ENCODE measurements at places on chromosomes 3 and 15.

GRCh38 chr15:45105586-45105985 lies 8.4 kb downstream of the DUOX2 start:
- DNase-seq: no peak

- no peak for DNase-seq
Observed at GRCh38 chr15:42503825-42504224, 8.4 kb downstream of the SNAP23 start.

- no peak for DNase-seq
Observed at GRCh38 chr3:159739969-159740368, 248.7 kb upstream of the IL12A start.

GRCh38 chr15:83998486-83998885 lies 237.1 kb upstream of the GOLGA6L4 start:
- DNase-seq: no peak

- peak; percentile 35 for DNase-seq
Observed at GRCh38 chr3:89314454-89315098, 207.2 kb downstream of the EPHA3 start.

- no peak for DNase-seq
Observed at GRCh38 chr3:139024968-139025367, 4.2 kb upstream of the PRR23B start.

DNA sequence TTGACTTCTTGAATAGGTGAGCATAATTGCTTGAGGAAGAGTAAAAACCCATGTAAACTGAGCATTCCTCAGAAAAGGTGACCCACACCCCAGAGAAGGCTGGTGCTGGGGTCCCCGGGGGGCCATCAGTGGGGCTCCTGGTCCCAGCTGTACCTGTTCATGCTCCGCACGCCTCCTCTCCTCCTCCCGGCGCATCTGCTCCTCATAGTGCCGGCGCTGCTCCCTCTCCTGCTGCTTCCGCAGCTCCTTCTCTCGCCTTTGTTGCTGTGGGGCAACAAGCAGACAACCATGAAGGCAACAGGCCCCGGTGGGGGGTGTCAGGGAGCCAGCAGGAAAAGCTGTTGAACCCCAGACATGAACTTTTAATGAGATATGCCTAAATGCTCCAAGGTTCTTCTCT lies 113.7 kb upstream of the SLC2A2 start:
- DNase-seq: no peak

- DNase-seq: no peak
Observed at GRCh38 chr3:31039145-31039544, 144.7 kb upstream of the GADL1 start.

DNA sequence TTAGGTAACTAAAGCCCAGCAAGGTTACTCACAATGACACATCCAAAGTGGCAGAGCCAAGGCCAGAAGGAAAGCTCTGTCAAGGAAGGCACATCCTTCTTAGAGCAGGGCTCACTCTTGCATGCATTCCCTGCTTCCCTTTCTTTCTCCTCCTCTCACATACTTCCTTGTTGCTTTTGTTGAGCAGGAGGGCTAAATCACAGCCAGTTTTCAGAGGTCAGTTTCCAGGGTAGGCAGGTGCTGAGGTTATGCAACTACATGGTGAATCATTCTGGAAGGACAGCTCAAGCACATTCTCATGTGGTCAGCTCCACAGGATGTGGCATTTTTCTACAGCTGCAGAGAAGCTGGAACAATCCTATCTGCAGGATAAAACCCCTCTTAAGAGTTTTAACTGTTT lies 275.6 kb downstream of the ZNF621 start:
- no peak for DNase-seq

DNA sequence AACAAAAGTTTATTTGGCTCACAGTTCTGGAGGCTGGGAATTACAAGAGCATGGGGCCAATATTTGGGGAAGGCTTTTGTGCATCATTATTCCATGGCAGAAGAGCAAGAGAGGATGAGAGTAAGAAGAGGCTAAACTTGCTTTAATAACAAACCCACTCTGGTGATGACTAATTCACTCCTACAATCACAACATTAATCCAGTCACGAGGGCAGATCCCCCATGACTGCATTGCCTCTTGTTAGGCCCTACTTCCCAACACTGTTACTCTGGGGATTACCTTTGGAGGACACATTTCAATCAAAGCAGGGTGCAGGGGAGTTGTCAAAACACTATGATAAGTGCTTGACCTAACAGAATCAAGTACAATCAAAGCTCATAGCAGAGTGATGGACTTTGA lies 181.7 kb downstream of the BBX start:
- DNase-seq: no peak

GRCh38 chr3:28947751-28948150 lies 333.1 kb upstream of the RBMS3 start:
- DNase-seq: no peak

- peak; percentile 74 for DNase-seq
Observed at GRCh38 chr15:96327155-96327741, 3.3 kb upstream of the NR2F2 start.

GRCh38 chr15:52808441-52808840 lies 18.3 kb upstream of the ONECUT1 start:
- DNase-seq: no peak

DNA sequence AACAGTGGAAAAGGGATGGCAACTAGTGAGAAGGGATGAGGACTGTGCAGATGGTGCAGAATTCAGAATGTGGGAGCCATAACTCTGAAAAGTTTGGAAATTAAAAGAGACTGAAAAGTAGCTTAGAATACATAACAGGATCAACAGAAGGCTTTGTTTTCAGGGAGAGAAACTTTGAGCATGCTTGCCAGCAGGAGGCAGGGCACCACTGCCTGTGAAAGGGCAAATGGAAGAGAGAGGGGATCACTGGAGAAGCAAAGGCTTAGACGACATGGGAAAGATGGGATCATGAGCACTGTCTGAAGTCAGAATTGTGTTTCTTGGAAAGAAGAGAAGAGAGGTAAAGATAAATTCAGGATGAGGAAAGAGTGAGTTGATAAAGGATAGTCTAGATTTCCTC lies 99.6 kb downstream of the ABI3BP start:
- DNase-seq: no peak

- no peak for DNase-seq
Observed at GRCh38 chr3:144235489-144235888, 263.9 kb downstream of the DIPK2A start.

DNA sequence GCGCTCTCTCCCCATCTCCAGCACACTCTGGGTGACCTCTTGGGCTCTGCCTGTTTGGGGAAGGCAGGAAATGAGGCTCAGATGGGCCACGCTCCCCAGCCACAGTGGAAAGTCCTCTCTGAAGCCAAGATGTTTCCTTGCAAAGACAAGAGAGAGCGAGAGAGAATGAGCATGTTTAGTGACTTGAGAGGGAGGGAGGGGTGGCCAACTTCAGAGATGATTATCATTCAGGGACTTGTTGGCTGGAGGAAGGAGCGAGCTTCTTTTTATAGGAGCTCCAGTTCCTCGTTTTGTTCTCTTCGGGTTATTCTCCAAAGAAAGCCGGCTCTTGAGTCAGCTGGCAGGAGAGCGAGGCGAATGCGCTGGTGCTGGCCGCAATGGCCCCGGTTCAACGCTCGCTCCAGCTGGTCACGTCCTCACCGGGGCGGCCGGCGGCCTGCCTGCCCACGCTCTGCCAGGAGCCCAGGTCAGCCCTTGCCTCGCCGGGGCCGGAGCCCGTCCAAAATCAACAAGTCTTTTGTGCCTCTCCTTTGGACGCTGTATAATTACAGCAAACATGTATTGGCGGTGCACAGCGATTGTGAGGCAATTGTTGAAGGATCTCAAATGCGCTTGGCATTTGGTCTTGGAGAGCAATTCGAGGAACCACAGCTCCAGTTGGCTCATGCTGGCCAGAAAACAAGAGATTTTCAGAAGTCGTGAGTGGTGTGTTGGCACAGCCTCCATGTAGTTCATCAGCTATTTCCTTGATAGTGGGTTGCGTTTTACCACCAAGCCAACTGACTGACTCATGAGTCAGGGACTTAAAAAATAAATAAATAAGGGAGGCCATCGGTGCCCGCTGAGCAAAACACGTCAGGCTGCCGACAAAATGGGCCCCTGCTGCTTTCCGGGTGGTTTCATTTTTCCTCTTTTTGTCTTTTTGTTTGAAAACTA lies 288.6 kb downstream of the UACA start:
- DNase-seq: peak; percentile 53

- DNase-seq: no peak
Observed at GRCh38 chr15:75069301-75069925, 46.0 kb downstream of the PPCDC start.

GRCh38 chr15:70179309-70179892 lies 81.7 kb upstream of the TLE3 start:
- no peak for DNase-seq

DNA sequence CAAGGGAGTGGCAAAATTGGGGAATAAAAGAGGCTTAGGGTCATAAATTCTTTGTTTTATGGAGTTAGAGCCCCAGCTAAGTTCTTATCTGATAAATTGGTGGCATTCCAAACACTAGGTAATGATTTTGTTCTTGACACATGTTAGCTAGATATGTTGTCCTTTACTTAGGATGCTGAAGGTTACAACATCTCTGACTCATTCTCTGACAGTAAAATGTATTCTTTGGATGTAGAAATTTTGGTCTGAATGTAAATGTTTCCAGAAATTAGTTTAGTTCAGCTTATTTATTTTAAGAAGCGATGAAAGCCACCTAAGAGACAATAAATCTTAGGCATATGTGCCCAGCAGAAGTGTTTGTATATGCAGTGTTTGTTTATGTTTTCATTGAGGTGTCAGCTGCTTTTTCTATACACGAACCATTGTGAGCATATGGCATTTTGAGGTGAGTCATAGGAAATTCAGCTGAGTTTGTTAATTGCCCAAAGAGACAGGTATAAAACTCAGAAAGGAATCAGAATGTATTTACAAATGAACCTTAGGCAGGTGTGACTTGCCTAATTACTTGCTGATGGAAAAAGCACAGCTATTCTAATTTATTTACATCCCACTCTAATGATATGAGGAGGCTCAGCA lies 247.7 kb downstream of the AGBL1 start:
- DNase-seq: no peak

- no peak for DNase-seq
Observed at GRCh38 chr3:173930251-173930650, 532.7 kb downstream of the NLGN1 start.

DNA sequence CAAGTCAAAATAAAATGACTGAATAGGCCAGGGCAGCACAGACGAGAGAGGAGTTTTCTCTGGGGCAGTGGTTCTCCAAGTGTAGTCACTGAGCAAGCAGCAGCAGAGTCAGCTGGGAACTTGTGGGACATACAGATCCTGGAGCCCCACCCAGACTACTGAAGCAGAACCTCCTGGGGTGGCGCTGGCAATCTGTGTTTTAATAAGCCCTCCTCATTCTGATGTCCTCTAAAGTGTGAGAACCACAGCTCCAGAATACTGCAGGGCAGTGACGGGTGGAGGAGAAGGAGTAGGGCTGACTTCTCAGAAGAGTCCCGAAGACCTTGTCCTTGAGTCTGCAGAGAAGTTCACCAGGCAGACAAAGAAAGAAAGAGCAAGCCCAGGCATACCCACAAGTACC lies 251.3 kb upstream of the HES1 start:
- no peak for DNase-seq

GRCh38 chr3:132787616-132788300 lies 65.5 kb upstream of the NPHP3 start:
- no peak for DNase-seq

- DNase-seq: no peak
Observed at GRCh38 chr3:183538486-183538885, 17.0 kb downstream of the KLHL6 start.

- DNase-seq: no peak
Observed at GRCh38 chr3:188546835-188547670, 393.1 kb downstream of the LPP start.

DNA sequence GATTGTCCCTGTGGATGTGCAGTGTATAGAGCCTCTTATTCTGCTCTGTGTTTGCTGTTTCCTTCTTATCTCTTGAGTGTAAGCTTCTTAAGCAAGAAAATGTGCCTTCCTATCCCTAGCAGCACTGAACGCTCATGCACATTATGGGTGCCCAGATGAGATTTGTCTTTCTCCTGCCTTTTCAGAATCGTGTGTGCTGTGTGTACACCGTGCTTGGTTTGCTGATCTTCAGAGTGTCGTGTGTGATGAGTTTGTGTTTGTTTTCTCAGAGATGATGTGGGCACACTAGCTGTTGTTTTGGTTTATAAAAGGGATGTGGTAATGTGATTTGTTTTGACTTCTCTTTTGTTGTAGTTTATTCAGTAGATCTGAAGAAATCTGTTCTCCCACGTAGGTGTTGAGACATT lies 19.7 kb downstream of the GPR171 start:
- no peak for DNase-seq

DNA sequence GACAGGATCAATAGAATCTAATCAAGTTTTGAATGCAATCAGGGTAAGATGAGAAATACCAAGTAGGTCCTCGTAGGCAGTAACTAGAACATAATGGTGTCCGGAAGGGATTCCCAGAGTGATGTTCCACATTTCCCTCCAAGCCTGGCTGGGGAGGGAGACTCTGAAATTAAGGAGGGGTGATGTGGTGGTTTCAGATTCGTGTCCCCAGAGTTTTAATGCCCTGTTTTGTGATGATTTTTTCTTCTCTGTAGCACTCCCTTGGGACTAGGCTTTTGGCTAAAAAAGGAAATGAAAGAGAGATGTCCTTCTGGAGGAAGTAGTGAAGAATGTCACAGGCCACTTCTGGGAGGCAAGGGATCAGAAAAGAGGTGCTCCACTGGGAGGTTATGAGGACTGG lies 108.3 kb upstream of the CACNA2D3 start:
- no peak for DNase-seq

DNA sequence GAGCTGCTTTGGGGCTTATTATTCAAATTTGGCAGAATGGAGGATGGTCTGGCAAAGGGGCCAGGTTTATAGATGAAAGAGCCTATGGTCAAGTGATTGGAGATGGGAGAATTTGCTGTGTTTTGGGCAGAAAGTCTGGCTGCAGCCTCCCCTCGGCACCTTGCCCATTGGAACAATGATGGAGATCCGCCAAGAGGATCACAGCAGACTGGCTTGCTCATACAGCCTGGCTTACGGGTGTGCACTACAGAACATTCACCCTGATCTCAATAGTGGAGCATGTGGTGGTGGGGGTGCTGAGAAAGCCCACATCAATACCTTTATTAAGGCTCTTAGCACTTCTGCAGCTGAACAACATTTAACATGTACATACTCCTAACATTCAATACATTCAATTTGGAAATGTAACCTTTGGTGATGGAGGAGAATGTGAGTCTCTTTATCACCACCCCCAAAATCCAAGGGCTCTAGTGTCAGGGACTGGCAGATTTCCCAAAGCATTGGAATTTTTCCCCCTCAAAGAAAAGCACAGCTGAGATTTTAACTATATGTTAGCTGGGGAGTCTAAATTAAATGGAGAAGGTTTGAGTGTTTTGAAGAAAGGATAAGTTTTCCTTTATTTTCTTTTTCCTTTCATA lies 118.4 kb upstream of the TMC3 start:
- DNase-seq: peak; percentile 38

GRCh38 chr3:87227835-87228144 lies 681 bp downstream of the CHMP2B start:
- DNase-seq: no peak

DNA sequence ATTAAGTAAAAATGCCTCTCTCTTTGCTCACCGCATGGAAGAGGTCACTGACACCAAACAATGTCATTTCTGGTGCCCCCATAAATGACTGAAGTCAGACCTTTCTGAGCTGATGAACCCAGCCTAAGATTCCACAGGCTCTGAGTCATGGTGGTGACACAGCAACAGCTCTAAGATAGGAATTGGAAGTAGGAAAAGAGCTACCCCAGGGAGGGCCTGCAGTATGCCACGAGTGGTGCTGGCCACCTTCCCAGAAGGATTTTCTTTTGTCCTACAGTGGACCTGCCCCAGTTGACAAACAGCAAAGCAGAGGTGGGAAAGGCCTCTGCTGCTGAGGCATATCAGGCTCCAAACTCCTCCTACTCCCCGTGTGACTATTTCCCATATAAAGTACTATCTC lies 208.1 kb downstream of the MINAR1 start:
- no peak for DNase-seq
